Testis (tissue), 5 donors: ENCODE measurements at places on chromosomes 3 and 15. TPM values are rescaled to one million over a fixed set of nuclear protein-coding genes. Genes with fewer than 3 reads are reported as not detected.

AQR gene
- 39.2 TPM for polyA plus RNA-seq

PLA2G4E gene
- 0.67 TPM for polyA plus RNA-seq

SUSD5 gene
- polyA plus RNA-seq = 4.9 TPM

RTP3 gene
- 2.0 TPM for polyA plus RNA-seq

SLC12A8 gene
- polyA plus RNA-seq = 10.3 TPM

CISH gene
- polyA plus RNA-seq = 5.8 TPM

NPAP1 gene
- polyA plus RNA-seq = 5.3 TPM

COL6A6 gene
- 2.4 TPM for polyA plus RNA-seq
